ENCODE measurements at places on chromosomes 7 and 10.

DNA sequence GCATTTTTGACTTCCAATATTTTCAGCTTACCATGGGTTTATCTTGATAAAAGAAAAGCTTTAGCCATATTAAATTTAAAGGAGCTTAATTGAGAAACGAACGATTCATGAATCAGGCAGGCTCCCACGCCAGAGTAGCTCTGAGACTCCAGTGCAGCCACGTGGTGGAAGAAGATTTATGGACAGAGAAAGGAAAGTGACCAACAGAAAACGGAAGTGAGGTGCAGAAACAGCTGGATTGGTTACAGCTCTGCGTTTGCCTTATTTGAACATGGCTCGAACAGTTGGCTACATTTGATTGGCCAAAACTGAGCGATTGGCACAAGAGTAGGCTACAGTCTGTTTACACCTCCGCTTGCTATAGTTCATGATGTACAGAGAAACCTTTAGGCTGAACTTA, 395.4 kb downstream of the GATA3 start:
- no peak for DNase-seq

DNA sequence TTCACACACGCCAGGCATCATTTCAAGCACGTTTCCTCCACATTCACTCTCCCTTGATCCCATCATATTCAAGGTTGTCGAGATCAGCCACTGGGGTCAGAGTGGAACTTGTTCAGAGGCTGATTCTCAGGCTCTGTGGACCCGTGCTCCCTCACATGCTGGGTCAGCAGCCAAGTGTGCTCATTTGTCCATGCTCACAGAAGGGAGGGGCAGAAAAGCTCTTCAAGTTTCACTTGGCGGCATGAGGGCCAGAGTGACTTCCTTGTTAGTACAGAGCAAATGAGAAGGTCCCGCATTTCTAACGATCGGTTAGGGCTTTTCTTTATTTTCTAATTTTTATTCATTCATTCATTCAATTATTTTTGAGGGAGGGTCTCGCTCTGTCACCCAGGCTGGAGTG, 82.2 kb downstream of the EBLN1 start:
- no peak for DNase-seq

GRCh38 chr7:536231-536630, 16.6 kb upstream of the PDGFA start:
- no peak for DNase-seq

DNA sequence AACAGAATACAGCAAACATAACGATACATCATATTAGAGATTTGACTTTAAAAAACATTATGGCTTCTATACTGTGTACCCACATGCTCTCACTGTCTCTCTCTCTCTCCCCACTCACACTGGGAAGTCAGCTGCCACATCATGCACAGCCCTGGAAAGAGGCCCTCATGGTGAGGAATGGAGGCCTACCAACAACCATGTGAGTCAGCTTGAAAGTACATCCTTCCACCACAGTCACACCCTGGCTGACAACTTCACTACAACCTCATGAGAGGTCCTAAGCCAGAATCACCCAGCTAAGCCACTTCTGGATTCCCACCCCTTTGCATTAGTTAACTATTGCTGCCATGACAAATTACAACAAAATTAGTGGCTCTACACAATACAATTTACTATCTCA, 23.3 kb upstream of the GPR22 start:
- DNase-seq, result no peak

- DNase-seq, result no peak
These were observed 81.4 kb downstream of the MALSU1 start for GRCh38 chr7:23380556-23380955.

DNA sequence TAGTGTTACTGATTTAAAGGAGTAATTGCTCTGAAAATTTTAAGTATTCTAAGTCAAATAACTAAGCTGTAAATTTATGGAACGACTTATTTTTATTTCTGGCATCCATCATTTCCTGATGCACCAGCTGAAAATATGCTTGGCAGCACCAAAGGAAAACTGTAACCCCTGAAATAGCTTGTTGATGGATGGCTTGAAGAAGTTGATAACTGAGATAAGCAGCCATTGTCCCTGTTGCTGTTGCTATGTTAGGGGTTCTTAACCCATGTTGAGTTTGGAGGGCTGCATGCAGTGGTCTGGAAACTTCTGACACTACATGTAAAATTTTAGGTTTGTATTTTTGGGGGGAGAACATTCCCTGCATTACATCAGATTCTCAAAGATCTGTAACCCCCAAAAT, 30.6 kb downstream of the RPA3 start:
- DNase-seq, result no peak

- DNase-seq, result no peak
These were observed 56.2 kb upstream of the LRRTM3 start for GRCh38 chr10:66869635-66870034.

DNA sequence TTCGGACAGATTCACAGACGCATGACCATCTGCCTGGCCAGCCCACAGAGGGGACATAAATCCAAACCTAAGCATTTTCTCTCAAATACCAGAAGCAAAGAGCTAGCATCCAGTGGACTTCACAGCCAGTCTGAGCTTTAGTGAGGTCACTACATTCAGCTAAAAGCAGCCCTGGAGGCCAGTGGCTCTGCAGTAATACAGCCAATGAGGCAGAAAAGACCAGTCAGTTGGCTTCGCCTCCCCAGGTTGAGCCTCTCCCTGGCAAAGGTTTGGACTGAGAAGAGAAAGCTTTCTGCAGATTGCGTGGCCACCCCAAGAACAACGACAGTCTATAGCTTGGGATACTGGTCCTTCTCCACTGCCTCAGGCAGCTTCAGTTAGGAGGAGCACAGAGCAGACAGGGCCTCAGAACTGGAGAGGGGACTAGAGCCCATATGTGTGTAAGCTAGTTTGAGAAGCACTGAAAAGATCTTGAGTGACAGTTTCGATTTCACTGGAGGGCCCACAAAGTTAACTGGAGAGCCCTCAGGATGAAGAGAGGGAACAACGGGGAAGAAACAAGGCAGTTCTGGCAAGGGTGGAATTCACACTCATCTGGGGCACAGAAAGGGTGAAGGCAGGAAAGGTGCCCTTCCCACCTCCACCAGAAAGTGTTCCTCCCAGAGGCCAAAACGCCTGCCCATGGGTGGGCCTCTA, 3.8 kb downstream of the WDR91 start:
- DNase-seq, result no peak

DNA sequence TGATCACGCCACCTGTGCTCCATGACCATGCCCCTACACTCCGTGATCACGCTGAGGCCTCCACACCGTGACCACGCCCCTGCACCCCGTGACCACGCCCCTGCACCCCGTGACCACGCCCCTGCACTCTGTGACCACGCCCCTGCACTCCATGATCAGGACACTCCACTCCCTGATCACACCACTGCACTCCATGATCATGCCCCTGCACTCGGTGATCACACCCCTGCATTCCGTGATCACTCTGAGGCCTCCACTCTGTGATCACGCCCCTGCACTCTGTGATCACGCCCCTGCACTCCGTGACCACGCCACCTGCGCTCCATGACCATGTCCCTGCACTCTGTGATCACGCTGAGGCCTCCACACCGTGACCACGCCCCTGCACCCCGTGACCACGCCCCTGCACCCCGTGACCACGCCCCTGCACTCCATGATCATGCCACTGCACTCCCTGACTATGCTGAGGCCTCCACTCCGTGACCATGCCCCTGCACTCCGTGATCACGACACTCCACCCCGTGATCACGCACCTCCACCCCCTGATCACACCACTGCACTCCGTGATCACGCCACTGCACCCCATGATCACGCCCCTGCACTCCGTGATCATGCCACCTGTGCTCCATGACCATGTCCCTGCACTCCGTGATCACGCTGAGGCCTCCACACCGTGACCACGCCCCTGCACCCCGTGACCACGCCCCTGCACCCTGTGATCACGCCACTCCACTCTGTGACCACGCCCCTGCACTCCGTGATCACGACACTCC, 27.7 kb downstream of the STK32C start:
- no peak for DNase-seq

DNA sequence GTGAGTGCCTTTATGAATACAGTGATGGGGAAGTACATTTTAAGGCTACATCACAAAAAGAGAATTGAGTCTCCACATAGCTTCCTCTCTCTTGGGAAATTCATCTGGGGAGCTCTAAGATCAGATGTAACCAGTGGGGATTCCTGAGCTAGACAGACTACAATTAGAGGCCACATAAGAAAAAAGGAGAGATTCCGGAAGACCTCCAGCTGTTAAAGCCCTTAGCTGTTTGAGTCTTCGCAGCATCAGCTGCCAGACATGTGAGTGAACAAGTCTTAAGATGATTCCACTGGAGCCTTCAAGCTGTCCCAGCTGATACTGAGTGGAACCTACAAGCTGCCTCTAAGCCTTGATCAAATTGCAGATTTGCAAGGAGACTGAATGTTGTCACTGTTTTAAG, 448.5 kb downstream of the NXPH1 start:
- DNase-seq, result no peak

Measured in HuH-7 (cell line).